Left ventricle myocardium inferior (tissue), 1 donor: ENCODE measurements at places on chromosomes 5 and 9. TPM values are rescaled to one million over a fixed set of nuclear protein-coding genes. Genes with fewer than 3 reads are reported as not detected.

S1PR3 gene
- 26.8 TPM for total RNA-seq

DNA sequence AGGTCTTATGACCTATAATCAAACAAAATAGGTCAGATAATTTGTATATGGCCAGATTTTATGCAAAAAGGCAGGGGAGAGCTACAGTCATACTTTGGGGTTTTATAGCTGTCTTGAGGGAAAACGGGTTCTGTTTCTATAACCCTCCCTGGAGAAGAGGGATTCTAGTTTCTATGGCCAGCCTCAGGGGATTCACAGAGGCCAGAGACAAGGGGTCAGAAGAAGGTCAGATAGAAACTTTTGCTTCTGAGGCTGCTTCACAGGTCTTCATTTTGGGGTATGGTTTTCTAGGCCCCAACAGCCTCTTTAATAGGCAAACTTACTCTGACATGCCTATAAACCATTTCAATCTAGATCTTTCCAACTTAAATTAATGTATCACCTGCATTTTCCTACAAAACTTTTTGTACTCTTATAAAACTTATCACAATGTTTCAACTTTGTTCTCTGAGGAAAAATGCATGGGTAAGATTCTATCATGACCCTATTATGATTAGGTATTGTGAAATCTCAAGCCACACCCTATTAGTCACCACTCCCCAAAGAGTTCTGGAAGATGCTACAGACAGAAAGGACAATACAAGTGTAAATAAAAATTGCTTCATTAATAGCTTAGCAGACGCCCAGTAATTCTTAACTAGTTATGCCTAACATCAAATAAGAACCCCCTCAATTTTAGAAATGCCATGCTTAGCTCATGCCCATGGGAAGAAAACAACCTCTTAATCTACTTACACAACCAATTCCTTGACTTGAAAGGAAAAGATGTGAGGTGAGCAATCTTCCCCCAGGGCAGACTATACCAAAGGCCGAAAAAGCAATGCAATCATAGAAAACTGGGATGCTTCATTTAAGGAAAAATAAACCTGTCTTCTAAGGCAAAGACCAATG lies 396.6 kb downstream of the TLR4 start:
- no peak for DNase-seq

DNA sequence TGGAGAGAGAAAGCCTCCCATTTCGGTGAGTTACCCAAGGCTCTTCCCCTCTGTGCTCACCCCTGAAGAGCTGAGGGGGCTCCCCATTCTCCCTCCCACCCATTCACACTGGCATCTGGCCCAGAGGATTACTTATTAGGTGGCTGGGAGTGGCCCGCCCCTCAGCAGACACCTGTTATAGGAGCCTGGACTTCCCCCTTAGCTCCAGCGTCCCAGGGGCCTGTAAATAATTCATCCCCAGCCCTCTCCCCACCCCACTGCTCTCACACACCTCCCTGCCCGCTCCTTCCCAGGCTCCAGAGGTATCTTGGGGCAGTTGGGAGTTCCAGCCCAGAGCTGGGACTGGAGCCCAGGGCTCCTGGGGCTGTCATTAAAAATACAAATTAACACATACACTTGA lies 11.6 kb upstream of the SLC6A7 start:
- DNase-seq, result no peak

DNA sequence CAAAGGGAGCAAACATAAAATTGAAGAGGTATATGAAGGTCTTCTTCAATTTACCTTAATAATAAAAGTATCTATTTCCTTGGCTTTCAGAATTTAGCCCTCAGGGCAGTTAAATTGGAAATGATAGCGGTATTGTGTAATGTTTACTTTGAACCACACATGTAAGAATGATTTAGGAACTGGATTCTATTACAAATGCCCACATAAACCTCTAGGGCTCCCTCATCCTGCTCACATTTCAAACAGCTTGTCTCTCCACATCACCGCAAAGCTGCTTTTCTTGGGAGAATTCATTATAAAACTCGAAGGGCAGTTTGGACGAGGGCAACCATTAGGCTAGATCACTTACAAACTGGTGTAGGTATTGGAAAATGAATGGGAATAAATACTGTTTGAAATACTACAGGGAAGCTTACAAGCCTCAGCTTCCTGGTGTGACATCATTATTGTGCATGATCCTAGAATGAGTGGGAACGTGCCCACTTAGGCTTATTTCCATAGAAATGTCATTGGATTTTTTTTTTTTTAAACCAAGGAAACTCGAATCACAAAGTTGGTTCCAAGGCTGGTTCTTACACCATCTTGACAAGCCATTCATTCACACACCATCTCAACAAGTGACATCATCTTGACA lies 47.3 kb downstream of the MTRR start:
- no peak for DNase-seq
